ENCODE measurements at places on chromosomes 7 and 10. TPM values are rescaled to one million over a fixed set of nuclear protein-coding genes. Genes with fewer than 3 reads are reported as not detected.
A peak's percentile ranks its signal among the peaks of the same experiment; 100 is the strongest.

DNA sequence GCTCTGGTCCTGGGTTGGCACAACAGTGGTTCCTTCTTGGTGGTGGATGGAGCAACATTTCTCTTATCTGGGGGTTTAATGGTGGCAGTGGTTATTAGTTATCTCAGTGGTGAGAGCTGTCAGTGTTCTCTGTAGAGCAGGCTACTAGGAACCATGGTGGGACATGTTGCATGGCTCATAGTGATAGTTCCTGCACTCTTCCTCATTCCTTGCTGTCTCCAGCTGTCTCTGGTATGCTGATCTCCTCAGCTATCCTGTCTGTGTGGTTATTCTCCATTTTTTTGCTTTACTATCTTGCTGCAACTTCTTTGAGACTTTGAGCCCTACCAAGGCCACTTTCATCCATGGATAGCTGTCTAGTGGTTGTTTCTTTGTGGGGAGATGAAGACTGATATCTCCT, 44.0 kb downstream of the CCDC7 start:
- no peak overlapping the region for H3K4me3 ChIP-seq
- H3K27ac ChIP-seq = no peak overlapping the region
- no peak for DNase-seq
- H3K36me3 ChIP-seq = peaks cover 41% of the 10 kb centered on the region

GRCh38 chr10:69501657-69502056, 50.4 kb downstream of the TSPAN15 start:
- no peak for DNase-seq
- peak overlapping the region; percentile 8 for H3K27ac ChIP-seq
- no peak overlapping the region for H3K4me3 ChIP-seq
- peaks cover 7% of the 10 kb centered on the region for H3K4me1 ChIP-seq

- H3K36me3 ChIP-seq = no peaks in the 10 kb centered on the region
- no peaks in the 10 kb centered on the region for H3K4me1 ChIP-seq
- peaks cover 18% of the 10 kb centered on the region for H3K27me3 ChIP-seq
- H3K4me3 ChIP-seq = no peak overlapping the region
- no peak overlapping the region for H3K27ac ChIP-seq
These were observed 184.2 kb downstream of the STK31 start for GRCh38 chr7:23893942-23894891.

DNA sequence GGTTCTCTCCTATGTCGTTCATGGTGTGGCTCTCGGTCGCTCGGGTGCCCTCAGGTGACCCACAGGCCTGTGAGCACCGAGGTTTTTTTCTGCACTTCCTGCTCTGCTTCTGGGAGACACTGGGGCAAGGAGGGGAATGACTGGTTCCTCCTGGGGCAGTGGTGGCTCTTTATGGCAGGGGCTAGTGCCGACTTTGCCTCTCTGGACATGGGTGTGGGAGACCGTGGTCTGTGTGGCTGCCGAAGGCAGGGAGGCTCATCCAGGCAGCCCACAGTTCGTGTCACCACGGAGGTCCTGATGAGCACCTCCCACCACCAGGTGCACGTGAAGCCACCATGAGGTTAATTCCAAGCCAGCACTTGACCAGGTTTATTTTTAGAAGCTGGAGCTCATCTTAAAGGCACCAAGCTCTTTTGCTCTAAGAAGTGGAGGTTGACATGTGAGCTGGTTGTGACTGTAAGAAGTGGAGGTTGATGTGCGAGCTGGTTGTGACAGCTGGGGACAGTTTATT, 24.7 kb upstream of the DPYSL4 start:
- peak overlapping the region; percentile 64 for H3K27ac ChIP-seq
- H3K4me3 ChIP-seq = no peak overlapping the region
- peaks cover under 1% of the 10 kb centered on the region for H3K36me3 ChIP-seq
- peaks cover 25% of the 10 kb centered on the region for H3K4me1 ChIP-seq
- no peak for DNase-seq
- H3K27me3 ChIP-seq = no peaks in the 10 kb centered on the region

PLCE1 gene
- total RNA-seq = 11.2 TPM

PROSER2 gene
- total RNA-seq = 0.52 TPM

CTAGE8 gene
- total RNA-seq = 0.08 TPM

TAS2R3 gene
- total RNA-seq = 0.41 TPM
